Subcutaneous preadipocyte (primary cell): ENCODE measurements at places on chromosomes 4 and X. TPM values are rescaled to one million over a fixed set of nuclear protein-coding genes. Genes with fewer than 3 reads are reported as not detected.

Gene CFAP47
- not detected in 2 replicates for total RNA-seq

Gene ZCCHC12
- under 0.01 TPM in 1 of 2 replicates, not detected in the other for total RNA-seq

Gene FGF2
- 12.1 and 17.8 TPM in 2 replicates for total RNA-seq

Gene HSFX3
- not detected in 2 replicates for total RNA-seq

Gene AR
- 12.3 and 13.2 TPM in 2 replicates for total RNA-seq

Gene PSAPL1
- total RNA-seq: not detected in 2 replicates

Gene ZNF518B
- total RNA-seq: 17.3 and 28.3 TPM in 2 replicates

Gene NOX1
- not detected in 2 replicates for total RNA-seq

Gene CSAG1
- not detected in 2 replicates for total RNA-seq

Gene AIMP1
- 19.5 and 20.3 TPM in 2 replicates for total RNA-seq

Gene PCDH18
- total RNA-seq: 100 and 152 TPM in 2 replicates

Gene VMA21
- total RNA-seq: 63.2 and 85.4 TPM in 2 replicates

Gene ATP2B3
- total RNA-seq: not detected in 2 replicates

Gene UGT2A3
- not detected in 2 replicates for total RNA-seq

Gene MTHFD2L
- total RNA-seq: 15.8 and 21.9 TPM in 2 replicates

Gene CDKN2AIP
- total RNA-seq: 8.8 and 12.1 TPM in 2 replicates

Gene FAM9B
- total RNA-seq: not detected in 2 replicates

Gene PUDP
- total RNA-seq: 11.4 and 17.0 TPM in 2 replicates

Gene GAB3
- 10.4 and 27.9 TPM in 2 replicates for total RNA-seq

Gene EXOSC9
- 32.7 and 40.5 TPM in 2 replicates for total RNA-seq

Gene AMMECR1
- total RNA-seq: 15.1 and 25.2 TPM in 2 replicates

Gene WAS
- under 0.01 and 0.20 TPM in 2 replicates for total RNA-seq

Gene CPLX1
- total RNA-seq: not detected in 2 replicates
